Hepatic stellate cell (primary cell): ENCODE measurements at places on chromosomes 11 and 22.
A peak's percentile ranks its signal among the peaks of the same experiment; 100 is the strongest.

DNA sequence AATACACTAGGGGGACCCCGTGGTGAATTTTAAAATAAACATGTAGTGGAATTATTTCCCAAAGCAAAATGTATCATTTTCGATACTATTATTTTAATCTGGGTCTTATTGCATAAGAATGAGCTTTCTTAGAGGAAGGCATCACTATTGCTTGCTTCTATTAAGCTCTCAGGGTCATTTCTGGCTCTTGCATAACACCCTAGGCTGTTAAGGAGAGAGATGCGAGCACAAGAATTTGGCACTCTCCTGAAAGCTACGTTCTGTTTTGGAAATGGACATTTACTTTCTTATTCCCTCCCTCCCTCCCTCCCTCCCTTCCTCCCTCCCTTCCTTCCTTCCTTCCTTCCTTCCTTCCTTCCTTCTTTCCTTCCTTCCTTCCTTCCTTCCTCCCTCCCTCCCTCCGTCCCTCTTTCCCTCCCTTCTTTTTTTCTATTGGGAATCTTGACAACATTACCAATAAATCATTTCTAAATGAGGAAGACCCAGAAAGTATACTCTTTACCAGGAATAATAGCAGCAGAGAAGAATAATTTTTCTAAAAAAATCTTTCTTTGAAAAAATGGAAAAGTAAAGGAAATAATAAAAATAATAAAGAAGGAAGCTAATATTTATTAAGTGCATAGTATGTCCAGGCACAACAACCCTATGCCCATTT is 83.6 kb upstream of the BDNF start:
- no peak for DNase-seq

GRCh38 chr22:44754998-44755397 is 2.6 kb downstream of the ARHGAP8 start:
- DNase-seq, result no peak

DNA sequence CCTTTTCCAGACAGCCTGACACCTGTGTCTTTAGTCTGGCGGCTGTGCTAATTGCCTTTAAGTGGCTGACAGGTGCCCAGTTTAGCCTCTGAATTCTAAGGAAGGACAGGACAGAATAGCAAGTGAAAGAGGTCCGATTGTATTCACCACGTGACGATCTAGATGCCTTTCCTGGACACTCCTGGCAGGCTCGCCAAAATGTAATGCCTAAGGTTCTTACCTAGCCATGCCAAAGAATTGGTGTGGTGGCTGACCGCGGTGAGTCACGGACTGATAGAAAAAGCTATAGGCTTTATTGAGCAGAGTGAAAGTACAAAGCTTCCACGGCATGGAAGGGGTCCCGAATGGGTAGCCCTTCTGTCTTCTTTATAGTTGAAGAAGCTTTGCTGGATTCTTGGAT is 26.7 kb downstream of the ANKRD42 start:
- no peak for DNase-seq

DNA sequence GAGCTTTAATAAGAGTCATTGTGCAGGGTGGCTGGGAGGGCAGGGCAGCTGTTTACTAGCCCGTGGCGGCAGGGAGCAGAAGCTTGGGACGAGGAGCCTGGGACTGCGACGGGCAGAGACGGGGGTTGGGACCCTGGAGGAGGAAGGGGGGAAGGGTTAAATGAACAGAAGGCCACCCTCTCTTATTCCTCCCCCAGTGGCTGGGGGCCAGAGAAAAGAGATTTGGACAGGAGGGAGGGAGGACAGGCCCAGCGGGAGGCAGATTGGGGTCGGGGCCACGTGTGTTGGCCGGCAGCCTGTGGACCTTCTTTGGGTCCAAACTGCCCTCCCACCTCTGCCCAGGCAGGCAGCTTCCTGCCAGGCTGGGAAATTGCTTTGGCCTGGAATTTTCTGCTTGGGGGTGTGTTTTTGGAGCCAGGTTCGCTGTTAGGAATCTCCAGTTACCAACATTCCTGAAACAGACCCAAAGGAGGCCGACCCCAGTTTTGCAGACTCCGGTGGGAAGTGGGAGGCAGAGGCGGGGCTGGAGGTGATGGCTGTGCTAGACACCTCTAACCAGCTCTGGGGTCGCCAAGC is 50.2 kb downstream of the APOL3 start:
- no peak for DNase-seq

GRCh38 chr11:83611031-83611430 is 324.9 kb upstream of the CCDC90B start:
- no peak for DNase-seq

GRCh38 chr11:12745787-12746186 is 71.6 kb downstream of the TEAD1 start:
- no peak for DNase-seq

GRCh38 chr11:10864688-10865087 is 6.8 kb upstream of the ZBED5 start:
- DNase-seq, result no peak

GRCh38 chr11:10606536-10607208 is 38.2 kb upstream of the LYVE1 start:
- DNase-seq, result no peak

GRCh38 chr11:70399681-70400112 is 1.4 kb downstream of the CTTN start:
- peak; percentile 97 for DNase-seq

DNA sequence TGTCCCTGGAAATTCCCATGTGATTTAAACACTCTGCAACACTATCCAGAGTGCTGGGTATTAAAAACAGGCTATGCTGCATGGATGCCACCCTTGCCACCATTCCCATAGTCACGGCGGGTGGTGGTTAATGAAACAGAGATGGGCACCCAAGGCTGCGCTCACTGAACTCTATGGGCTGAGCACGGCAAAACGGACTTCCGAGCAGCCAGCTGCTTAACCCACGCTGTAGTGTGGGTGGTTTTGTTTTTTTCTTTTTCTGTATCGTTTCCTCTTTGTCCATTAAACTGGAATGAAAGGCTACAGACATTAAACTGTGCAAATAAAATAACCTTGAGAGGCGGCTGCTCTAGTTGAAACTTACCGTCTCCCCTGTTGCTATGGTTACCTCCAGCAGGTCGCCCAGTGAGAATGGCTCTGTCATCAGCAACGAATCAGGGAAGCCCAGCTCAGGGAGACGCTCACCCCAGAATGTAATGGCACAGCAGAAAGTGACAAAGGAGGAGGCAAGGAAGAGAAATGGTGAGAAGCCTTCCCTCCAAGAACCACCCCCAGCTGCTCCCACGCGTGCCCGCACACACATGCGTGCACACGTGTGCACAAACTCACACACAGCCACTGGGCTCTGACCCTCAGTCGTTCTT is 102.1 kb downstream of the C11orf91 start:
- DNase-seq, result no peak

DNA sequence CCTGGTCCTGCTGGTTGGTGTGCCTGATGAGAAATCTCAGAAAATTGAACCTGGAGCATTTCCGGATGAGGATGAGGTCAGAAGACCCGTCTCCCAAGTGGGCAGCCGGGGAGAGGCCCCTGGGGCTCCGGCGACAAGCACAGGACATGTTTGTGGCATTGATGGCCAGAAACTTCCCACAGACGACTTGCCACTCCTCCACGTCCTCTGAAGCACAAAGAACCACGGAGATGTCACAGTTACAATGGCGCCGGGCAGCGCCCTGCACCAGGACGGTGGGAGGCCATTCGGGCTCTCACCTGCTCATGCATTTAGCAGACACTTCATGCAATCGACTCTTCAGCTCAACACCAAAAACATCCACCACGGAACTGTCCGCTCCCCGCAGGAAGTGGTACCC is 46.5 kb downstream of the CERK start:
- no peak for DNase-seq

- no peak for DNase-seq
Measured at GRCh38 chr11:11535611-11536010, 86.2 kb downstream of the GALNT18 start.

GRCh38 chr11:23314162-23314561 is 453.9 kb upstream of the CCDC179 start:
- no peak for DNase-seq

DNA sequence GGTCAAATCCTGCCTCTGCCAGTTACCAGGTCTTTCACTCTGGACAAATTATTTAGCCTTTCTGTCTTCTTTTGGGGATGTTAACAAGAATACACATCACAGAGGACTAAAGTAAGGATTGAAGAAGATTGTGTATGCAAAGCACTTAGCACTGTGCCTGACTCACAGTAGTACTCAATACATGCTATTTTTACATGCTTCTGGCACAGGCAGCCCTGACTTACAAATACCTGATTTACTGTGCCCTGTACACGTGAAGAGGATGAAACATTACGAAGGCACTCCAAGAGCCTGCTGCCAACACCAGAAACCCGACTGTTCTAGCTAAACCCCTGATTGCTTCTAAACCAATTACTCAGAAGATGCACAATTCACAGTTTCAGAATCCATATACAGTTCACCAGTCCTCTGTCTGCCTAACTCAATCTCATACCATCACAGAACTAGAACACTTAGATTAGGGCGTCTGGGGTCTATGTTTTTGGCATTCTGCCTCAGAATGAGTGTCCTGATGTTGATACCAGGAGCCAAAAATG is 300.9 kb upstream of the DDI1 start:
- no peak for DNase-seq

DNA sequence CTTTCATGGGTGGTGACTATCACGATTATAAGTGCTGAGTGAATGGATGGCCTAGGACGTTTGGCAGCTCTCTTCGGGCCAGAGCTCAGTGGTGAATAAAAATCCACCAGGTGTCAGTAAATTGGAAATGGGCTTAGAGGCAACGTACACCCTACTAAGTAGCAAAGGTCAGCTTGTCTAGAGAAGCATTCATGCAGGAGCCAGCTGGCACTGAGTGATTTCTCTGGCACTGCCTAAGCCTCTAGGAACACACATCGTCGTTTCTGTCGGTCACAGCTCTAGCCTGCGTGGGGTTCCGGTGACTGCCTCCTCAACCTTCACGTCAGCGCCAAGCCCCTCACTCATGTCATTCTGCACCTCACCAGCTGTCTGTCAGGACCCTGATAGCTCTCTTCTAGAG is 192.4 kb upstream of the NTM start:
- DNase-seq, result no peak
